ENCODE measurements at places on chromosomes 4 and X. TPM values are rescaled to one million over a fixed set of nuclear protein-coding genes. Genes with fewer than 3 reads are reported as not detected.

The MAP3K15 gene
- not detected for total RNA-seq

The KCNE5 gene
- total RNA-seq, result not detected

The LAS1L gene
- total RNA-seq, result 40.9 TPM

The CXCL13 gene
- not detected for total RNA-seq

The MOB1B gene
- 22.3 TPM for total RNA-seq

The BCORL1 gene
- 0.26 TPM for total RNA-seq
